Activated CD4-positive, CD25-positive, alpha-beta regulatory T cell (primary cell): ENCODE measurements at places on chromosomes 16 and 17.

DNA sequence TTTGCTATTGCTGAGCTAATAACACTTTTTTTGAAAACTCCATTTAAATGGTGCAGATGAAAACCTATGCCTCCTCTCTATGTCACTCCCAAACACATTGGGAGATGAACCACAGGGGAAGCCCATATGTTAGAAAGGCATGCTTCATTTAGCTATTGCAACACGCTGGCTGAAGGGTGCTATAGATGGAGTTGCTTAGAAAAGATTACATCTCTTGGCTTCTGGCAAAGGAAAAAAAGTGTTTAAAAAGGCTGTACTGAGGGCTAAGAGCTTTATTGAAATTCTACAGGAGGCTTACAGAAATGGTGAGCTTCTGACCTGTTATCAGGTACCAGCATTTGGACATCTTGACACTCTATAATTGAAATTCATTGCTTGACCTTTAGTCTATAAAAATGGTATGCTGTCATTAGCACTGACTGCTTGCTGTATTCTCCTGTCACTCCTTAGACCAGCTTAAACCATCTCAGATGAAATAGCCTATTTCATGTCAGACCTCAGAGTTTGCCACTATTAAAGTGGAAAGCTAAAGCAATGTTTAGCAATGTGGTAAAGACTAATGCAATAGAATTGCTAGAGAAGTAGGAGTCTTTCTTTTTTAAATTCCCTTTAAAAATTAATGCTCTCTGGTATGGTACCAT is 503.9 kb downstream of the CDH11 start:
- DNase-seq, result no peak

GRCh38 chr16:30094541-30095165 is 1.4 kb downstream of the YPEL3 start:
- no peak for DNase-seq

DNA sequence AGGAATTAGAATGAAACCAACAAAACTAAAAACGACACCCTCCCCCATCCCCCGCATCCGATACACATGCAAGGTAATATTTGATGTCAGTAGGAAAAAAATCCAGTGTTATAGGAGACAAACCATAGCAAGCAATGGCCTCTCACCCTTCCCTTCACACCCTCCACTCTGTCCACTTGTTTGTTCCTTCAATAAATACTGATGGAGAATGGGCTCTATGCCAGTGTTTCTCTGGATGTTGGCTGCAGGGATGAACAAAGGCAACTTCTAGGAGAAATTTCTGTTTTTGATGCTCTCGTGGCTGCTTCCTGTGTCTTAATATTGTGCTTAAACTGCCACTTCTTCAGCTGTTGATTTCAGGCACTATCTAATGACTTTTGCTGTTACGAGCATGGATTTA is 98.8 kb downstream of the WWOX start:
- no peak for DNase-seq

DNA sequence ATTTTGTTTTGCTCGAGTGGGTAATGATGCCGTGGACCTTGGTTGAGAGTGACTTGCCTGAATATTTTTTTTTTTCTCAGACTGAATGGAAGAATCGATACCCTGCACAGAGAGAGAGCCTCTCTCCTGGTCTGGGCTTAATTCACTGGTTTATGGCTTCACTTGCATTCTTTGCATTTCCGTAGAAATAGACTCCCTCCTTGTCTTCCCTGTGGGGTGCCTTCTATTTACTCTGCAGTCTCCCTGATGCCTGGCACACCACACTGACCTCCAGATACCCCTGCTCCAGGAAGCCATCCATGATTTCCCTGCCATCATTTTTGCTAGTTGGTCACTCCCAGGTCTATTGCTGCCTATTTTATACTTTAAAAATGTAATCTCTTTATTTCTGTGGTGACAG is 238.0 kb downstream of the SNX29 start:
- no peak for DNase-seq

- DNase-seq, result no peak
Measured at GRCh38 chr16:21982108-21982507, 18.8 kb downstream of the PDZD9 start.

DNA sequence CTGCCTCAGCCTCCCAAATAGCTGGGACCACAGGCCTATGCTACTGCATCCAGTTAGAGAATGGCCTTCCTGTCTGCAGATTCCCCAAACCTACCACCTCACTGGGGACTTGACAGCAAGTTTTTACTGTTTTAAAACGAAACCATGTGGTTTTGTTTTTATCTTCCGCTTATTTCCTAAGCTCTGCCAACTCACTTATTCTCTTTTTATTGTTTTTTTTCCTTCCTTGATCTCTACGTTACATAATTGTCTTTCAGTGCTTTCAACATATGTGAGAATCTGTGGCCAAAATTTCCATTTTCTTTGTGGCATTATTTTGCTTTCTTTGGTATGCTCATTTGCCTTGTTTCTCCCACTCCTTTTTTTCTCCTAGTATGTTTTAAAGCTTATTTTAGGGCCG is 14.6 kb upstream of the SLC38A7 start:
- no peak for DNase-seq

- DNase-seq, result no peak
Measured at GRCh38 chr17:6430769-6431168, 4.2 kb downstream of the AIPL1 start.

- DNase-seq, result no peak
Measured at GRCh38 chr17:75346906-75347305, 57.7 kb upstream of the SLC25A19 start.

GRCh38 chr17:4478318-4478830 is 20.3 kb upstream of the SPNS2 start:
- no peak for DNase-seq

- DNase-seq, result no peak
Measured at GRCh38 chr16:10428433-10429168, 42.7 kb downstream of the ATF7IP2 start.

DNA sequence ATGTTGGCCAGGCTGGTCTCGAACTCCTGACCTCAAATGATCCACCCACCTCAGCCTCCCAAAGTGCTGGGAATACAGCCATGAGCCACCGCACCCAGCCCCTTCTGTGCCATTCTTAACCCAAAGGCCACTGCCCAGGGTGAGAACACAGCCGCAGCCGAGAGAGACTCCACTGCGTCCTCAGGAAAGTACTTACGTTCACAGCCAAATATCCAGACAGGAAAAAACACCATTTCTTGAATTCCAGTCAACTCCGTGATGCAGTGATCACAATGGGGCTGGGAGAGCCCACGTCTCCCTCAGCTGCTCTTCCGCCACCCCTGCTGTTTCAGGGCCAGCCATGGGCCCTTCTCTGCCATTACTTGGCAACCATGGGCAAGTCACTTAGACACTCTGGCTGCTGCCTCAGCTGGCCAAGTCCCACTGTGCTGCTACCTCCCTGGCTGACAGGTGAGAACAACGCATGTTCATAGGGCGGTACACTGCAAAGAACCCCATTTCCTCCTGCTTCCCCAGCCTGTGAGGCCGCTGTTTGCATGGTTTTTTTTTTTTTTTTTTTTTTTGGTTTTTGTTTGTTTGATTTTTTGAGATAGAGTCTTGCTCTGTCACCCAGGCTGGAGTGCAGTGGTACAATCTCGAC is 4.3 kb downstream of the CDIP1 start:
- DNase-seq, result no peak

- DNase-seq, result no peak
Measured at GRCh38 chr16:49964973-49965372, 60.1 kb upstream of the CNEP1R1 start.

DNA sequence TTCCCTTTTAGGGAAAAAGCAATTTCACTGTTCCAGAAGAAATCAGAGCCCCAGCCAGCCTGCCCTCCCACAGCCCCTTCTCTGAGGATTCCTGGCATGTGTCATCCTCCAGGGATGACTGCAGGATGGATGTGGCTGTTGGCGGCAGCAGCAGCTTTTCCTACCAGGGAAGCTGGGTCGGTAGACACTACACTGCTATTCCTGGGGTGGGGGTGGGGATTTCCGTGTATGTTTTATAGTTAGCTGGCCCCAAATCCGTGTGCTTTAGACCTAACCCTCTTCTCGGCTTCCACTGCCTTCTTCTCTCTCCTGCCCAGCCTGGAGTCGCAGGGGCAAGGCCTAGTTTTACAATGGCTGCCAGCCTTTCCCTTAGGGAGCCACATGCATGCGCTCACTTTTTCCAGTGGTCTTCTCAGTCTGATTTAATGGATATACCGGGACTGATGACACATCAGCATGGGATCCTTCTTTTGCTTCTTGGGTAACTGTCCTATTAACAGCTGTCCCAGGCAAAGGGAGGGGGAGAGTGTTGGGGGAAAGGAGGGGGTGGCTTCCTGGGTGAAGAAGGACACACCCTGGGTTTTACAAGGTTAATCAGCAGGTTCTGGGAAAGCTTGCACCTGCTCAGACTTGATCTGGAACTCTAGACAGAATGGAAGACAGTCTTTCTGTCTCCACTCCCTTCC is 2.7 kb upstream of the NFE2L1 start:
- DNase-seq, result no peak

DNA sequence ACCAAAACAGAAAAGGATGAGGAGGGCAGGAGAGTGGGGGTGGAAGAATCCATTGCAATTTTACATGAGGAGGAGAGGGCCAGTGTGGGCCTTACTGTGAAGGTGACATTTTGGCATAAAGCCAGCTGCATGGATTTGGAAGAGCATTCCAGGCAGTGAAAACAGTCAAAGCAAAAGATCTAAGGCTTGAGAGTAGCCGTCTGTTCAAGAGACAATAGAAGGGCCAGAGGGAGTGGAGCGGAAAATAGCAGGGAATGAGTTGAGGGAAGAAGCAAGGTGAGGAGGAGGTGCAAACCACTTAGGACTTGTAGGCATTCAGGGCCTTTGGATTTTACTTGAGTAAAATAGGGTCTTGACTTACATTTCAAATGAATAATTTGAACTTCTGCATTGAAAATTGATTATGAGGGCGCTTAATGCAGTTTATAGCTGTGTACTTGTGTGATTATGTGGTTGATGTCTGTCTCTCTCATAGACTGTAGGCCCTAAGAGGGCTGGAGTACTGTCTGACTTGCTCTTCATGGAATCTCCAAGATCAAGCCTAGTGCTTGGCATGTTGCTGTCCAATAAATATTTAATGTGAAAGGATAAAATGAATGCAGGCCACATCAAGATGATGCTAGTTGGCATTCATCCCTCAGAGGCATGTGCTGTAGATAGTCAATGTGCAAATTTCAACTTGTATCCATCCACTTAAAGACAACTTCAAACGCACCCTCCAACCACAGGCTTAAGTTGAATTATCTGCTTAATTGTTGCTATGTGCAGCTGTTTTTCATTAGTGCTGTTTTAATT is 772.1 kb upstream of the RBFOX1 start:
- DNase-seq, result no peak

DNA sequence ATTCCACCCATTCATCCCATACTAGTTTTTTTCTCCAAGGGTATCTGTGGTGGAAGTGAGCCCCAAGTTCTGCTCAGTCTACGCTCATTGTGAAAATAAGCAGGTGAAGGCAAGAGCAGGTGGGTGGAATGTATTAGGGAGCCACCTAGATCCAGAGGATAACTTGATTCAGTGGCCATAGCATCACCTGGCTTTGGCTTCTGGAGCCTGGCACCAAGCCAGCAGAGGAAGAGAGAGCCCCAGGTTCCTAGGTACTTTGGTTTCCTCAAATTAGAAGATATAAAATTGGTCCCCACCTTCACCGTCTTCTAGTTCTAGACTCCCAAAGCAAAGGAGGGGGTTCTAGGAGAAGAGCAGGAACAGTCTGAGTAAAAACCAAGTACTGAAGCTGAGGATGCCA is 4.1 kb downstream of the FXR2 start:
- no peak for DNase-seq

DNA sequence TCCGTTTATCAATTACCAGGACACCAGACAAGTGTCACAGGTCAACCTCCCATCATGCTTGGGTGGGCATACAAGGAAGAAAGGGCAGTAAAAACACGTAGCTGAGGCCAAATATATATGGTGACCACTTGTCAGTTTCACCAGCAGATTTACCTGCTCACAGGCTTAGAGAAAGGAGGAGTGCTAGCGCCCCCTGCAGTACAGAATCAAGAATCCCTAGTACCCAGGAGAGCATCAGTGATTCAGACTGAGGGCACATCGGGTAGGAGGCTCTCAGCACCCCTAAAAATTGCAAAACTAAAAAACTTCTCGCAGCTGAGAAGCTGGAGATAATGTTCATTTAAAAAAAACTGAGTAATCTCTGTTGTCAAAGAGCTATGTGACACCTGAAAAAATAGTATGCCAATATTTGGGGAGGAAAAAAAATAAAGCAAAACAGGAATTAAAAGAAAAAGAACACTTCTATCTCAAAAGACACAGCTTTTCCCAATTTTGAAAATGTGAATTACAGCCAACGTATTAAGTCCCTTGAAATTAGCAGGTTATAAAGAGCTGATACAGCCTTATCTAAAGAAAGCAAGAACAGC is 21.2 kb upstream of the MON1B start:
- DNase-seq, result no peak

- no peak for DNase-seq
Measured at GRCh38 chr17:82692268-82692667, 6.2 kb downstream of the RAB40B start.
